ENCODE measurements at places on chromosomes 3 and 15.

DNA sequence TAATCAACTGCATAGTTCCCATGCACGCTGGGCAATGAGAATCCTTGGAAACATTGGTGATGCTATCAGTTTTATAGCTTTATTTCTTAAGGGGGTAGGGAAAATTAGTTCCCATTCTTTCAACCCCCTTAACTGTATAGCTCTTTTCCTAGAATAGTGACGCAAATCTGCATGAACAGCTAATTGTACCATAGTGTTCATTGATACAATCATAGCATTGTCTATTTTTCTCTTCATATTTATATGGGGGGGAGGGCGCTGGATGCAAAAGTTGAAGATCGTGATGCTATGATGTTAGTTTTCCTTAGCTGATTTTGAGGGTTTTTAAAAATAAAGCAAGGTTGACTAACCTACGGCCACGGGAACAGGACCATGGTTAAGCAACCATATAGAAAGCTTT lies 32.4 kb upstream of the SAMMSON start:
- DNase-seq, result no peak

DNA sequence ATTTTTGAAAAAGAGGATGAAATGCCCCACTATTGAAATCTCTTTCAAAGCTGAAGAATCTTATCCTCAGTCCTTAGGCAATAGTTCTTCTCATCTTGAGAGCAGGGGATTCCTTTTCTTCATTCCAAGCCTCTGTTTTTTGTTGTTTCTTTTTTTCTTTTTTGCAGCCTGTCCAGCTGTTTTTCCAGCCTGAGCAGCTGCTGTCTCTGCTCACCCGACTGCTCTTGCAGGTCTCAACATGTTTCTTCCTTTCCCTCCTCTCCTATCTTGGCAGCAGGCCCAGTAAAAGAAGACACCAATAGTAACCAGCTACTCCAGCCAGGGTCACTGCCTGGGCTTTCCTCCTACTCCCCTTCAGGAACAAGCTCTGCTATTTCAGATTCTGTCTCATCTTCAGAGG lies 23.8 kb downstream of the MEX3B start:
- no peak for DNase-seq

DNA sequence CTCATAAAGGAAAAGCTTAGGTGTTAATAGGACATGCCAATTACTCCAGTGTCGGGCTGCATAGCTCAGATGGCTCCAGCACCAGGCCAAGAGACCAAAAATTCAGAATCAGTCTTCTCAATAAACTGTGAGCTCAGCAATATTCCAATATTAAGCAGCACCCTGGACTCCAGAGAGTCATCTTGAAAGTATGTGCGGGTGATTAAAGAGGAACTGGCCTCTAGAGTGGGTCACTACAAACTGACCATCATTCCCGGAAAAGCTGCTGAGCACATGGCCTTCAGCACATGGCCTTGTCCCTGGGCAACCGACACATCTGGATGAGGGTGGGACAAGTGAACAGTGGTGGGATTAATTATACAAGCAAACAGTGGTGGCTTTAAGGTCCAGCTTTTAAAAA lies 59.0 kb downstream of the MAGI1 start:
- DNase-seq, result no peak

GRCh38 chr15:72124218-72124617 lies 6.0 kb downstream of the SENP8 start:
- no peak for DNase-seq

DNA sequence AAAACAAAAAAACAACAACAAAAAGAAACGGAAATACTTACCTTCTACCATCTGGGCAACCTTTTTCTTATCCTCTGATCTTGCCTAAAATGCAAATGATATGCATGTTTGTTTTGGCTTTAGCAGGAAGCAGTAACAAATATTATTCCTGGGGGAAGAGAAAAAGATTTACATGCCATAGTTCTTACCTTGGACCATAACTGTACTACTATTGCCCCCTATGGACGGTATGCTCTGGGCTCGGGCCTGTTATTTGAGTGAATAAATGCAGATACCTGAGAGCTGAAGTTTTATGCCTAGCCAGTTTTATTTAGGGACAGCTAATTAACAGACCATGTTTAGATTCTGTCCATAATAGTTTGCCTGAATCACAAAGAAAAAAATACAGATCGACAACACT lies 12.6 kb upstream of the STARD5 start:
- DNase-seq, result no peak
